HCT116 (cell line): ENCODE measurements at places on chromosomes 2 and 18.

- DNase-seq, result no peak
Measured at GRCh38 chr2:232234922-232235615, 143.5 kb upstream of the ALPP start.

DNA sequence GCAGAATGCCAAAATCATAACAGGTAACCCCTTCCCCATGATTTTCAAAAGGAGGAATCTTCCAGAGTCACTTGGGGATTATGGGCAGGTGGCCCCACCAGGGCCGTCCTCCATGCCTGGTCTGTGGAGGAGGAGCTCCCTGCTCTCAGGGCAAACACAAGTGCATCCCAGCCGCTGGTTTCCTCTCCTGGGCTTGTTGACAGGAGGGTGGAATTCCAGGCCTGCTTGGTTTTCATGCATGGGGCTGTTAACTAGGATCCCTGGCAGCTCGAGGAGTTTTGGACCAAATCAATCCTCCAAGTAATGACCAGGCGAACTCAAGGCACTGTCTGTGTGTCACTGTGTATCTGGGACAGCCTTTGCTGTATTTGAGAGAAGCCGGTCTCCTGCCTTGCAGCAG is 45.3 kb downstream of the FOSL2 start:
- no peak for DNase-seq

DNA sequence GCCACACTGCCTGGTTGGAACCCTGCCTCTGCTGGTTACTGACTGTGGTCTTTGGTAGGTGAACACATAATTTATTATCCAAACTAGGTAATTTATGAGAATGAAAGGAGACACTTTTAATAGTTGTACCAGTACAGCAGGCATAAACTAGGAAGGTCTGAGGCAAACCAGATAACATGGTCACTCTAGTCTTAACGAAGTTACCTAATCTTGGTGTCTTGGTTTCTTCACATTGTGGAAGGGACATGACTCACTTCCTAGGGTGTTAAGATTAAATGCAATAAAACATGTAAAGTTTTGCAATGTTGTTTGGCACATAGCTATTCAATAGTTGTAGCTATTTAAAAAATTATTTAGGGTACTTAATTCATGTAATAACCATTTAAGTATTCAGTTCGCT is 23.3 kb downstream of the SPTBN1 start:
- no peak for DNase-seq

DNA sequence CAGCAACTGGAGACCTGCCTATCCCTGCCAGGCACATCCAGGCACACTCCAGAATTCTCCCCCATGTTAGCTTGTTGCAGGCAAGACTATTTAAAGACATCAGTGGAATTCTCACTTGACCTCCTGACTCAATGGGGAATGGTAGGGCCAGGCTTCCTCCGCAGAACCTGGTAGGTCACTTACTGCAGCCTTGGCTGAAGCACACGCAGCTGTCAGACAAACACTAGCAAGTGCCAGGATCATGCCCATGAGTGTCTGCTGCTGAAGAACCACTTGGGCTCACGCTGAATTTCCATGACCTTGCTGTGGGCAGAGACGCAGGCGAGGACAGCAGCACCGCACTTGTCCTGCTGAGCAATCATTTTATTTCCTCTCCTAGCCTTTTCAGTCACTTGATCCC is 3.2 kb downstream of the LRRC30 start:
- DNase-seq, result no peak

DNA sequence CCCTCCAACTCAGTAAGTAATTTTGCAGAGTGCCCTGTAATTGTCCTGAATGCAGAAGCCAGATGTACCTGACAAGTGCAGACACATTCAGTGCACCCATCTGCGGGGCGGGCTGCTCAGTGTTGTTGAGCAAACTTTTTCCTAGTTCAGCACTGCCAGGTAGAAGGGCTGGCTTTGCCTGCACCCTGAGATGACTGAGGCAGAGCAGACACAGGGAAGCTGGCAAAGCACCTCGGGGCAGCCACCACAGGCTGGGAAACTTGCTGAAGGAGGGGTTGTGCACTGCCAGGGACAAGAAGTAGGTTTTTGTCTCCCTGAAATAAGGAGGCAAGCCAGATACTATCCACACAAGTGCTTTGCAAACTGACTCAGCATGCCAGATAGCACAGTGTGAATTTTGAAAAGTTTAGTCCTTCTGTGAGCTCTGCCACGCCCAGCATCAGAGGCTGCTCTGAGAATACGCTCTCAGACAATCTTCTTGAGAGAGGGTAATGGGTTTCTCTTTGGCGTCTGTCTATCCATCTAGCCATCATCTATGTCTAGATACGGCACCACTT is 62.3 kb downstream of the SOWAHC start:
- DNase-seq, result no peak

DNA sequence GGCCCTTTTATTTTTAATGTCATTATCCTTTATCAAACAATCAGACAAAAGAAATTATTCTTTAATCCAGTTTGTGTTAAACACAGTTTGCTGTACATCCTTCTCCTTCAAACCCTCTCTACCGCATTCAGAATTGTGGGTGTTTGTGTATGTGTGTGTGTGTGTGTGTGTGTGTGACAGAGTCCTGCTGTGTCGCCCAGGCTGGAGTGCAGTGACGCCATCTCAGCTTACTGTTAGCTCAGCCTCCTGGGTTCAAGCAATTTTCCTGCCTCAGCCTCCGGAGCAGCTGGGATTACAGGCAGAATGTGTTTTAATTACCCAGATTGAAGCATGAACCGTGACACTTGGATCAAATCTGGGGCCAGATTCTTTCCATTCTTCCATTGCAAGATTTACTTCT is 723.7 kb downstream of the DCDC2C start:
- no peak for DNase-seq

- no peak for DNase-seq
Measured at GRCh38 chr2:169119851-169120250, 50.5 kb downstream of the DHRS9 start.

- no peak for DNase-seq
Measured at GRCh38 chr2:232502511-232502910, 14.9 kb upstream of the ECEL1 start.
